ENCODE measurements at places on chromosomes 1 and 21. TPM values are rescaled to one million over a fixed set of nuclear protein-coding genes. Genes with fewer than 3 reads are reported as not detected.

DNA sequence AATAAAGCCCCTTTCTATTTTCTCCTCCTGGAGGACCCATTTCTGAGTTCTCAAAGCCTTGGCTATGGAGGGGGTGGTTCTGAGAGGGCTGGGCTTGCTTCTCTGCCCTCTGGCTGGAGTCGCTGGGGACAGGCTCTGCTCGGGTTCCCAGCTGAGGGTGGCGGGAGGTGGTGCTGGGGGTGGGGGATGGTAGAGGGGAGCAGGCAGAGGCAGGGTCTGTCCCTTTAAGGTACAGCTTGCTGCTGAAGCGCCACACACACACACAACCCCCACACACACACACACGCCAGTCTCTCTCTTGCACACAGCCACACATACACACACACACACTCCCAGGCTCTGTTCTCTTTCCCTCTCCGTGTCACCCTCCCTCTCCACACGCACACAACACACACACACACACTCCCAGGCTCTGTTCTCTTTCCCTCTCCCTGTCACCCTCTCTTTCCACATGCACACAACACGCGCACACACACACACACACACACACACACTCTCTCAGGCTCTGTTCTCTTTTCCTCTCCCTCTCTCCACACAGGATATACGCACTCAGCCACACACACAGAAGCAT is 69.8 kb upstream of the SSBP3 start:
- DNase-seq, result no peak

- DNase-seq, result no peak
Measured at GRCh38 chr21:45695086-45695485, 51.6 kb downstream of the PCBP3 start.

The SWT1 gene
- 2.9 TPM for total RNA-seq

DNA sequence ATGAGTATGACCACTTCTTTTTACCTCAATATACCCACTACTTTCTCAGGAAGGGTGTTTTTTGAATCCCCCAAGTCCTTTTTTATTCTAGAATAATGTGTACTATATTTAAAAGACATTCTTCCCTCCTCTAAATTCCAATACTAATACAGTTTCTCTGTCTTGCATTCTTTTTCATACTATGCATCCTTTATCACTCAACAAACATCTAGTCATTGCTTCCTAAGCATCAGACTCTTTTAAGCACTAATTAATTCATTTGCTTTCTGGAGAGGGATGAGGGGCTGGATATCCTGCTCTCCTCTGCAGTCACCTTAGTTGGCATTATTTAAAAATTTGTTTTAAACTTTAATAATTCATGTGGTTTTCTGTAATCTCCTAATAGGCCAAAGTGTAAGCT is 838.8 kb downstream of the KCNT2 start:
- DNase-seq, result no peak

DNA sequence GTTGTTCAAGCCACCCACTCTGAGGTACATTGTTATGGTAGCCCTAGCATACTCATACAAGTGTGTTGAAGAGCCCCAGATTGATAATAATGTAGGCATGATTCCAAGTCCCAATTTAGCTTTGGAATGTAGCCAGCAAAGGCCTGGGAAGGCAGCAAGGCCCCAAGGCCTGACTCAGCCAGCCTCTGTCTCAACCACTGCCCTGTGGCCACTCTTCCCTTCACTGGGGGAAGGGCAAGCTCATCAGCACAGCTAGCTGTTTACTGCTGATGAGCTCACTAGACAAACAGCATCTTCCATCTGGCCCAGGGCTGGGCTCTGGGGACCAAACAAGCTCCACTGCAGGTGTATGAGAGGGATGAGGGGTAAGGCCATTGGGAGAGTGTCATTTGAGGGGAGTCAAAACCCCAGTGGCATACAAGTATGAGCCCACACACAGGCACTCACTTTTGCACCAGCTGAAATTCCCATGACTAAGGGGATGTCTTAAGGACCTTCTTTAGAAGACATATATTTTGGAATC is 2.2 kb upstream of the IRF6 start:
- peak; percentile 60 for DNase-seq

DNA sequence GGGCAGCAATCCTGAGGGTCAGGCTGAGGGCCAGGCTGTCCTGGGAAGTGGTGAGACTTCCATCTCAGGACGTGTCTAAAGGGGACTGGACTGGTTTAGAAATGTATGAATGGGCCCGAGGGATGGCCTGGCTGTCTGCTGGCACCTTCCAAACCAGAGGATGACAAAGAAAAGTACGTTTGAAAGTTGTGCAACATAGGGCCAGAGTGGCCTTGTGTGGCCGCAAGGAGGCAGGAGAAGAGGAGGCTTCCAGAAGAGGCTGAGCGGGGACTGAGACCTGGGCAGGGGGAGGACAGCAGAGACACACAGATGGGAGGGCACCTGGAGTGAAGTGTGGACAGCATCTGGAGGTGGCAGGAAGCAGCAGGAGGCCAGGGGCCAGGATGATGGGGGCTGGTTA is 2.6 kb upstream of the SYTL1 start:
- DNase-seq, result no peak

GRCh38 chr21:33432496-33432895 is 29.3 kb downstream of the IFNGR2 start:
- no peak for DNase-seq

DNA sequence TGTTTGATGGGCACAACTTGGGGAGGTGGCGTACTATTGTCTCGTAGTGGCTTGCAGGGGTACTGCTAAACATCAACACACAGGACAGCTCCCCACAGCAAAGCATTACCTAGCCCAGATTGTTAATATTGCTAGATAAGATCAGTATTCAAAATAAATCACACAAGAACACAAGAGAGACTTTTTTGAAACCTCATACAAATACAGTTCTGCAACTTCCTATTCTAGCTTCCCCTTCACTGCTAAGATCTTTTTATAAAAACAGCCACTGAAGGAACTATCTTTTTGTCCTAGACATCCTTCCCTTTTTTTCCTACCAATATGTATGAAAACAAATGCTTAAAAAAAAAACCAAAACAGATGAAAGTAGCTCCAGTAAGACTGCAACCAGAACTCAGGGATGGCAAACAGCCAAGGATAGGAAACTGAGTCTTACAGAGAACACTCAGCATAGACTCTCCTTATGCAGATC is 137.8 kb upstream of the KRTAP19-8 start:
- DNase-seq, result no peak

DNA sequence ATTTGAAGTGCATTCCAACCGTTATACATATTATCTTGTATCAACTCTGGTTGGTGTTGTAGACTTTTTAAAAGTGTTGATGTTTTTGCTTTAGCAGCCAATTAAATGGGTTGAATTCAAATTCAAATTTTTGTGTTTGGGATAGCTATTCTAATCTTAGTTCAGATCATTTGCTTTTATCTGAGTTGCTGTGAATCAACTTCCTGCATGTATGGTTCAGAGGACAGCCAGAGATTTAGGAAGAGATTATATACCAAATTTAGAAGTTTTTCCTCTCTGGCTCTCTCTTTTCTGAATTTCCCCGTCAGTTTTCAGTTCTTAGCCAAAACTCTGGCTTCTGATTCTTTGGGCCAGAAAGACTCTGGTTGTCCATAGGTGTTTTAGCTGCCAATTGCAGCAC is 415.5 kb downstream of the NUF2 start:
- DNase-seq, result no peak

- DNase-seq, result no peak
Measured at GRCh38 chr1:150530491-150531159, 15.1 kb downstream of the FALEC start.

DNA sequence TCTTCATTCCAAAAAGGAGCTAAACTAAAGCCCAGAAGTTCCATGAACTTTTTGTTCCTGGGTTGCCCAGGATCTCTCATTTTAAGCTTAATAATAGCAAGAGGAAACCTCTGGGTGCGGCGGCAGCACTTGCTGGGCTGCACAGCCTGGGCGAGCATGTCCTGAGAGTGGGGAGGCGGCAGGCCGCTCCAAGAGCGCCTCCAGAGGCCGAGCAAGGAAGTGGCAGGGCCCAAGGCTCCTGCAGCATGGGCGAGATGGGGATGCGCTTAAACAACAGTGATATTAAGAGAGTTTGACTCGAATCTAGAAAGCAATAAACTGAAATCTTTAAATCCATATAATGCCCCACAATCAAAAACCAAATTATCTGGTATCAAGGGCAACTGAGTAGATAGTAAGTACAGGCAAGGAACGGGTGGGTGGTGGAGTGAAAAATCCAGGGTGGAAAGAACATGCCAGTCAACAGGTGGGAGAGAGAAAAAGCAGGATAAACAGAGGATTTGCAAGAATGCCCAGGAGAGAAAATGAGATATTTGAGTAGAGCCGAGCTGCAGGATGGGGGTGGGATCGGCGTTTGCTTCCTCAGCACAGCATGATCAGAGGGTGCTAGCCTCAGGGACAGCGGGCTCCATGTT is 14.1 kb upstream of the TNR start:
- no peak for DNase-seq

GRCh38 chr1:6969762-6970161 is 184.5 kb downstream of the CAMTA1 start:
- DNase-seq, result no peak

All from Caco-2 (cell line).